ENCODE measurements at places on chromosomes 2 and 18. TPM values are rescaled to one million over a fixed set of nuclear protein-coding genes. Genes with fewer than 3 reads are reported as not detected.

The PLCL1 gene
- total RNA-seq: 0.09 TPM

The PECR gene
- 50.9 TPM for total RNA-seq

The KCNK3 gene
- 1.2 TPM for total RNA-seq

The CRYGD gene
- not detected for total RNA-seq

The DYSF gene
- total RNA-seq: 3.4 TPM

The NRBP1 gene
- 78.0 TPM for total RNA-seq

The SPHKAP gene
- not detected for total RNA-seq

The CLEC4F gene
- not detected for total RNA-seq

The SCN7A gene
- total RNA-seq: 0.02 TPM

DNA sequence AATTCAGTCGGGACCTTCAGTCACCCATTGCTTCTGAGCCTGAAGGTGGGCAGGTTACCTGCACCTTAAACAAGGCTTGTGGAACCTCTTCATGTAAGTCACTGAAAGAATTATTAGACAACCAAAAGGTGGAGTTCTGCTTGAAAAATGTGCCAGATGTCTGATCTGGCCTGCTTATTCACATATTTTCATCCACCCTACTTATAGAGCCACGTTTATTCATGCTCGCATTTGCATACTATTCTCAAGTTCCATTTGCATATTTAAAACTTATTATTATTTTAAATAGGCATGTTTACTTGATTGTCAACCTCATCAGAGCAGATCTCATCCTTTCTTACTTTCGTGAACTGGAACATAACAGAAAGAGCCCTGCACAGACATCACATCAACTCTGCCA lies 140.0 kb upstream of the NABP1 start:
- no peak for DNase-seq

GRCh38 chr2:182784058-182784706 lies 68.1 kb downstream of the DNAJC10 start:
- DNase-seq: no peak

DNA sequence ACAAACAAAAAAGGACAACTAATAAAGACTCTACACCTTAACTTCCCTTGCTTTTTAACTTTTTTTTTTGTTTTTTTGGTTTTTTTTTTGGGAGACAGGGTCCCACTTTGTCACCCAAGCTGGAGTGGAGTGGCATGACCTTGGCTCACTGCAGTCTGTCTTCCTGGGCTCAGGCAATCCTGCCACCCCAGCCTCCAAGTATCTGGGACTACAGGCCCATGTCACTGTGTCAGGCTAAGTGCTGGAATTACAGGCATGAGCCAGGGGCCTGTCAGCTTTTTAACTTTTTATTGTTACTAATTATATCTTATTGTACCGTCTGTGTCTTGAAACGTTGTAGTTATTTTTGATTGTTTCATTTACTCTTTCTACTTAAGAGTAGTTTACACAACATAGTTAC lies 25.5 kb downstream of the WDR7 start:
- no peak for DNase-seq

- DNase-seq: peak; percentile 13
Measured at GRCh38 chr2:18883616-18884456, 294.5 kb upstream of the NT5C1B start.

GRCh38 chr2:204885747-204886146 lies 340.5 kb downstream of the PARD3B start:
- DNase-seq: no peak

GRCh38 chr2:64970495-64970894 lies 18.7 kb upstream of the SLC1A4 start:
- no peak for DNase-seq

- no peak for DNase-seq
Measured at GRCh38 chr2:215803150-215803549, 210.2 kb downstream of the MREG start.

GRCh38 chr2:219197388-219197787 lies 9.2 kb upstream of the ZFAND2B start:
- DNase-seq: no peak
